ENCODE measurements at places on chromosomes 16 and 17.
A peak's percentile ranks its signal among the peaks of the same experiment; 100 is the strongest.

DNA sequence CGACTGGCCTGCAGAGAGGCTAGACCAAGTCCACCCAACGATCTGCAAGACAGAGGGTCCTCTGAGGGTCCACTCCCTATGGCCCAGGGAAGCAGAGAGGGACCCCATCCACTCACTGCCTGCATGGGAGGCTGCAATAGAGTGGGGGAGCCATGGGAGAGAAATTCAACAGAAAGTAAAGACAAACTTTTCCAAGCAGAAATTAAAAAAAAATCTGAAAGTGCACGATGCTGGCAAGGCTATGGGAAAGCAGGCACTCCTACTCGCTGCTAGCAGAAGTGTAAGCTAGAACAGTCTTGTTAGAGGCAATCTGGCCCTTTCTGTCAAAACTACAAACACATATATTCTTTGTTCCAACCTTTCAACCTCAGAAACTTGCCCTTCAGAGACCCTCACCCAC lies 85.4 kb downstream of the GAS7 start:
- no peak for DNase-seq

- no peak for DNase-seq
Measured at GRCh38 chr16:85715169-85716021, 26.6 kb upstream of the GINS2 start.

DNA sequence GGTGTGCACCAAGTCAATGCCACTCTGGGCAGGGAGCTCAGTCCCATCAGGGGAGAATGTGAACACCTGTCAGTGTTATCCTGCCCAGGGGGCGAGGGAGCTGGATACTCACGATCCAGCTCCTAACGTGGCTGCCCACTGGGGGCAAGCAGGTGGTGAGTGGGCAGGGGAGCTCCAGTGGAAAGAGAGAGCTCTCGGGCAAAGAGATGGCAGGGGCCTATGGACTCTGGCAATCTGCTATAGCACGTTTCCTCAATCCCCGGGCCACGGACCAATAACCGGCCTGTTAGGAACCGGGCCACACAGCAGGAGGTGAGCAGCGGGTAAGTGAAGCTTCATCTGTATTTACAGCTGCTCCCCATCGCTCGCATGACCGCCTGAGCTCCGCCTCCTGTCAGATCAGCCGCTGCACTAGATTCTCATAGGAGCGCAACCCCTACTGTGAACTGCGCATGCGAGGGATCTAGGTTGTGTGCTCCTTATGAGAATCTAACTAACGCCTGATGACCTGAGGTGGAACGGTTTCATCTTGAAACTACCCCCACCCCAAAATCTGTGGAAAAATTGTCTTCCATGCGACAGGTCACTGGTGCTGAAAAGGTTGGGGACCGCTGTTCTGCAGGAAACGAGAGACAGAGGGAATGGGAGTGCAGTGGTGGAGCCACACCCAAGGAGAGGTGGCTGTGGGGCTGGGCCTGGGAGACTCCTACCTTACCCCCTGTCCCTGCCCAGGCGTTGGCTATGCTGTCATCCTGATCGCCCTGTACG lies 15.6 kb downstream of the SLC6A2 start:
- DNase-seq: no peak

DNA sequence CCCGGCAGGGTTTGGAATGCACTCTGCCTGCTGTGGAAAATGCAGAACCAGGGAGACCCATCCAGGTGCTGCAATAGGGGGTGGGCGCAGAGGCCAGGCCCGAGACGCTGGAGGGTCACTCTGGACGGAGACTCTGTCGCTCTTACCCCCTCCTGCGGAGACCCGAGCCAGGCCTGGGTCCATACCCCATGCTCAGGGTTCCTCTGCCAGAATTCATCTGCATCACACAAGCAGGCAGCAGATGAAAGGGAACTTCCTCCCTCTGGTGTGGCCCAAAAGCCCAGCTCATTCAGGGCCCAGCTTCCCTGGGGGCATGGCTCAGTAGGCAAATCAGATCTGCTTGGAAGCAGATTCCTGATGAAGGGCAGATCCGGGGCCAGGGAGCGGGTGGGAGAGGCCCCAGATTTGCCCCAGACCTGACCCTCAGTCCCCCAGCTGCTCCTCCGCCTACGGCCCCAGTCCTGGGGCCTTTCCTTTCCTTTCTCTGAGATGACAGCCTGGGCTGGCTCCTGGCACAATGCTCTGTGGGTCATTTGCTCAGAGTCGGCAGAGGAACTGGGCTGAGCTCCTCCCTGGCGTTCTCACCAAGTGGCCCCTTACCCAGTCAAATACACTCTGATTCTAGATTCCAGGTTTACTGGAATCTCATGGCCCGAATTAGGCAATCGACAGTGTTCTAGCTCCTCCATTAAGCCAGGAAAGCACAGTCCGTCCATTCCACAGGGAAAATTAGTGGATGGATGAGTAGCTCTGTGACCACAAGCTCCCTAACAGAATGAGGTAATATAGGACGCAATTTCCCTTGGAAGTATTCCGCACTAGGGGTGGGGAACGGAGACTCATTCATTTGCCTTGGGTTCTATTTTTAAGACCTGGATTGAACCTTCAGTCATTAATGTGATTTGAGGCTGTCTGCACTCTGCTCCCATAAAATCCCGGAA lies 19.1 kb upstream of the RASD1 start:
- DNase-seq: no peak

DNA sequence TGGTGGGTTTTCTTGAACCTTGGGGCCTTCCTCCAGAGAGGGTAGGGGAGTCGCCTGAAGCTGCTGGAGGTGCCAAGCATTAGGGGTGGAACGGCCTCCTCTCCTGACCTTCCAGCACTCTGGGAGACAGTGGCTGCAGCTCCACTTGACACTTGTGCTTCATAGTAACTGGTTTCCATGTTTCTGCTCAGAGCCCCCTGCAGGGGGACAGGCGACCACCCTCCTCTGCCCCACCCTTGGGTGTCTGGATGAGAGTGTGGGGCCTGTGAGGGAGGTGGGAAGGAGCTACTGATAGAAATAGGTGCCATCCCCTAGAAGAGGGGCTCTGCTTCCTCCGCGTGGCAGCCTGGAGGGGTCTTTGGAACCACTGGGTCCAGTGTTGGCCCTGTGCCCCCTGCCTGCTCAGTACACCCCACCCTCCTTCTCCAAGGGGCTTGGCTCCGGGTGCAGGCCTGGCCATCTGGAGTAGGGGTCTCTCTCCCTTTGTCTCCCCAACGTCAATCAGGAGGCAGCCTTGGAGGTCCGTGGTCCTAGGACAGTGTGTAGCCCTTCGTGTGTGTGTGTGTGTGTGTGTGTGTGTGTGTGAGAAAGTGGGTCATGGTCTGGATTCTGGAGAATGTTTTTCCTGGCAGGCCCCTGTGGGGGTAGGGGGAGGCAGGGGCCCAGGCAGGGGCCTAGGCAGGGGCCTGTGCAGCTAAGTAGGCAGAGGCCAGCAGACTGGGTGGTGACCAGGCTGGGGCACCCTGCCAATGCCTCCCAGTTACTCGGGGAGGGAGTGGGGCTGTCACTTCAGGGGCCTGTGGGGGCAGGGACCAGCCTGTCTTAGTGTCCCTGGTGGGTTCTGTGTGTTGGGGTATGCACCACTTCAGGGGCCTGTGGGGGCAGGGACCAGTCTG lies 4.9 kb downstream of the LASP1 start:
- no peak for DNase-seq

GRCh38 chr16:81469710-81470535 lies 25.3 kb downstream of the CMIP start:
- peak; percentile 62 for DNase-seq

DNA sequence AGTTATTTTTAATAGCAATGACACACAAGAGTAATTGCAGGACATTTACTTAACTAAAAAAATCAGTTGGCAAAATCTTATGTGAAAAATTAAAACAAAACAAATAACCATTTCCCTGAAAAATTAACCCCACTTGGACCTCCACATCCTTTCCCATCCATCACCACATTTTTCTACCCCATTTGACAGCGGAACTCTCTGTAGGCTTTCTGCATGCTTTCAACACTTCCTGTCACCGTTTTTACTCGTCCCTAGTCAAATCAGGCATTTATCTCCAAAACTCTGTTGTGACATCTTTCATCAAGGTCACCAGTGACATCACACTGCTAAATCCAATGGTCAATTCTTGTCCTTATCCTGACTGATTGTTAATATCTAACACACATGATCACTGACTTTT lies 27.5 kb downstream of the KCNJ16 start:
- DNase-seq: no peak

- no peak for DNase-seq
Measured at GRCh38 chr16:84742641-84743092, 42.9 kb downstream of the USP10 start.

GRCh38 chr17:75664099-75664549 lies 2.8 kb downstream of the RECQL5 start:
- no peak for DNase-seq

GRCh38 chr16:57019746-57020145 lies 30.4 kb downstream of the NLRC5 start:
- no peak for DNase-seq

Measured in activated naive CD8-positive, alpha-beta T cell treated with anti-CD3 and anti-CD28 coated beads, Interleukin-2, amount 10 ng/mL, durations not matched to agents 7 days and 5 days (primary cell).